ENCODE measurements at places on chromosomes 11 and 22.

DNA sequence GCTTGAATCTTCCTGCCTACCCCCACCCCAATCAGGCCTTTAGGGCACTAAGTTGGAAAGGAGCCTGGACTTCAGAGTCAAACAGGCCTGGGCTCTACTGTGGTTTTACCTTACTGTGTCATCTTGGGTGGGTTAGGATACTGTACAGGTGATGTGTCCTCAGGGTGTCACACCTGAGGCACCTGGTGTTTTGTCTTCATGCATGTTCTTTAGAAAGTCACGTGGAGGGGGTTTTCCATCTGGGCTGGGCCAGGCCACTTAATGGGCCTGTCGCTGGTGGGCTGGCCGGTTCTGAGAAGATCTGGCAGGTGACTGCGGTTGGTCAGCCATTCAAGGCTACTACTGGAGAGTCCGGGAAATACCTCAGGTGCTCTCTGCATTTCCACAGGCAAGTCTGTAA, 92.6 kb downstream of the SWAP70 start:
- DNase-seq = no peak

GRCh38 chr11:14894657-14895598, 2.9 kb upstream of the CYP2R1 start:
- DNase-seq = peak; percentile 58

DNA sequence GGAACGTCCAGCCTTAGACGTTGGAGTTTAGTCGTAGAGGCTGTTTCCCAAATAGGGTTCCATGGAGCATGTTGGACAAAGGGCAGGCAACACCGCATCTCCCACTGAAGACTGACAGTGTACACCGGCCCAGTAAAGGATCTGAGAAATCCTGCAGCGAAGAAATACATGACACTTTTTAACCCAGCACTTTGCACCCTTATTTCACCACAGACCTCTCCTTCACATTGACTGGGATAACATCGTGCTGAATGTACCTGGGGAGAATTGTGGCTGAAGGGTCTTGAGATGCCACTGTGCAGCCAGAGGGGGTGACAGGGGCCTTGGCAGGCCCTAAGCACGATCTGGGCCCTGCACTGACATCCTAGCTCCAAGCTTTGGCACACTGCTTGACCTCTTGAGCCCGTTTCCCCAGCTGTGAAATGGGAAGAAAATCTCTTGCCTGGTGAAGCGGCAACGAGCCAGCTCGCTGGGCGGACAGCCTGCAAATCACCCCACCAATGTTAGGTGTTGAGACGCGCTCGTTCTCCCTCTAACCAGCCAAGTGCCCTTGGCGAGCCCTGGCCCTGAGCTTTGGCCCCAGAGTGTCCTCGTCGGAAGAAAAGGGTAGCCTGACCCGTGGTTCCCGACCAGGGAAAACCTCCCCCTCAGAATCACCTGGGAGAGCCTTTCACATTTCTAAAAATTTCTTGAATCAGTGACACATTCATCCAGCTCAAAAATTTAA, 13.4 kb downstream of the CD5 start:
- DNase-seq = no peak

DNA sequence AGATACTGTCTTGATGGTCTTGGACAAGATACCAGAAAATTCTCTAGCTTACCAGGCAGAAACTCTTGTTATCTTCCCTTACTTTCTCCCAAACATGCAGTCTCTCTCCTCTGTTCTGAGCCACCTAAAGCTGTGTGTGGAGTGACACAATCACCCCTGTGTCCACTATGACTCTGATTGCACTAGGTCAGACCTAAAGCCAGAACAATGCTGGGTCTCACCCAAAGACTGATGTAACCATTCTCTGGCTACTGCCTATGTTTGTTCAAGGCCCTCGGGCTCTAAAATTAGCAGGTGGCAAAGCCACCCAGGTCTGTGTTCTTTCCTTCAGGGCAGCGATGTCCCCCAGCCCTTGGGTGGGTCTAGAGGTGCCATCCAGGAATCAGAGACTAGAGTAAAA, 200.5 kb downstream of the KCNA4 start:
- DNase-seq = no peak

- DNase-seq = peak; percentile 38
Observed at GRCh38 chr11:61912991-61913698, 4.2 kb downstream of the RAB3IL1 start.

- DNase-seq = no peak
Observed at GRCh38 chr11:113581713-113582112, 106.5 kb upstream of the DRD2 start.

Data from mucosa of descending colon (tissue), 3 donors.